Kidney glomerular epithelial cell (primary cell): ENCODE measurements at places on chromosomes 3 and 15.
A peak's percentile ranks its signal among the peaks of the same experiment; 100 is the strongest.

DNA sequence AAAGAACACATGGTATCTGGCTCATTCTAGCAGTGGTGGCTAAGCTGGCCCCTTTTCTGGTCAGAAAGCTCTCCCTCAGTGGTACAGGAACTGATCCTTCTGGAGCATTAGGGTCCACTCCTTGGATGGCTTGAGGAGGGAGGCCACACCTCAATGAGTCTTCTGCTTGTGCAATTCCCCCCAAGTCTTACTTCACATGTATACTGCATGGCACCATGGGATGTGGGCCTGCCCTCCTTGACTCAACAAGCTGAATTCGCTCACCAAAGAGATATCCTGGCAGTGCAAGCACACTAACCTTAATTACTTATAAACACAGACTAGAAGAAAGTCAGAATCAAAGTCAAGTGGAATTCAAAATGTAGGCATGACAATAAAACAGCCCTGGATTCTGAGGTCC, 133.8 kb upstream of the SLC2A2 start:
- DNase-seq, result no peak

DNA sequence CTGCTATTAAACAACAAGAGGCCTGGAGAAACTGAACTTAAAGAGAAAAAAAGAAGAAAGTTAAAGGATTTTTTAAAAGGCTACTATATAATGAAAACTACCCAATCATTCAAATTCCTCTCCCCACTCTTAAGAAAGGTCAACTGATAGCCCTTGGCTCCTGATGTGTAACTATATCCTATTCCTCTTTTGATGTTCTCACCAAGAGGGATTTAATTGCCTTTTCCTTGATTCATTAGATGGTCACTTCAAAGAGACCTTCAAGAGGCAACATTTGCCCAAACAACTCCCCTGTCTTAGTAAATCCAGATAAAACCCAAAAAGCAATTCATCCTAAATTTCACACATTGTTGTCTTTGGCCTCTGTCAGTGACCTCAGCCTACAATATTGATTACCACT, 86.0 kb downstream of the FMN1 start:
- DNase-seq, result no peak

GRCh38 chr3:25592510-25592968, 72.2 kb downstream of the TOP2B start:
- DNase-seq, result peak; percentile 66

DNA sequence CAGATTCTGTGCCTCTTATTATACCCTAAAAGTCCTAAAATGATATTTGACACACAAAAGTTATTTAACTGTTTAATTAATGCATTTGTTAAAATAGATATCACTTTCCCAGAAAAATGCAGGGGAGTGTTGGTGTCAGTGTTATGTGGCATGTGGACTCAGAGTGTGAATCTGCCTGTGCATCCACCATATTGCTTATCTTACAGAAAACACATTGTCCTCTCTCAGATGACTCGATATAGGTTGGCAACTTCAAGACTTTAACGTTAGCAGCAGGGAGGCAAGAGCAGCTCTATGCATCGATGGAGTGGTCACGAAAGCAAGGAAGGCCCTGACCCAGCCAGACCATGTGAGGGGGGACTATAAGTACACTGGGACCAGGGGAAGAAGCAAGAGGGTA, 165.4 kb upstream of the DCBLD2 start:
- DNase-seq, result no peak

DNA sequence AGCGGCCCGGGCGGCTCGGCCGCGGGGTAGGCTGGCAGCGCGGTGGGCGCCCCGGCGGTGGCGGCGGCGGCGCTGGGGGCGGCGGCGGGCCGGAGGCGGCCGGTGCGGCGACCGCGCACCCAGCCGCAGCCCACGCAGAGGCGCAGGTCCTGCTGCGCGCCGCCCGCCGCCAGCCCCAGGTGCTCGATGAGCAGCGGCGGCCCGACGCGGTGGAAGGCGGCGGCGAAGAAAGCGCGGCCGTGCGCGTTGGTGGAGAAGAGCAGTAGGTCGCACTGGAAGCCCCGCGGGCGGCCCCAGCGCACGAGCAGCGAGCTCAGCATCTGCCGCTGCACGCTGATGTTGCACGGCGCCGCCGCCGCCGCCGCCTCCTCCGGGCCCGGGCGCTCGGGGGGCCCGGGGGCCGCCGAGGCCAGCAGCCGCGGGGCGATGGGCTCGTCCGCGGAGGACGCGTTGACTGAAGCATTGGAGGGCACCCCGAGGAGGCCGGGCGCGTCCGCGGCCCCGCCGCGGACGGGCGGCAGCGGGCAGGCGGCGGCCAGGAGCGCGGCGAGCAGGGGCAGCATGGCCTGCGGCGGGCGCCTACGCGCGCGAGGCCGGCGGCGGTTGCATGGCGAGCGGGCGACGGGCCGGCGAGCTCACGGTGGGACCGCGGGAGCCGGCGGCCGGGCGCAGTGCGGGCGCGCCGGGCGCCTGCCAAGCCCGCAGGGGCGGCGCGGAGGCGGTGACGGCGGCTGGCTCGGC, 452 bp downstream of the TMEM158 start:
- no peak for DNase-seq

GRCh38 chr3:10740954-10741353, 75.1 kb upstream of the SLC6A11 start:
- DNase-seq, result no peak

DNA sequence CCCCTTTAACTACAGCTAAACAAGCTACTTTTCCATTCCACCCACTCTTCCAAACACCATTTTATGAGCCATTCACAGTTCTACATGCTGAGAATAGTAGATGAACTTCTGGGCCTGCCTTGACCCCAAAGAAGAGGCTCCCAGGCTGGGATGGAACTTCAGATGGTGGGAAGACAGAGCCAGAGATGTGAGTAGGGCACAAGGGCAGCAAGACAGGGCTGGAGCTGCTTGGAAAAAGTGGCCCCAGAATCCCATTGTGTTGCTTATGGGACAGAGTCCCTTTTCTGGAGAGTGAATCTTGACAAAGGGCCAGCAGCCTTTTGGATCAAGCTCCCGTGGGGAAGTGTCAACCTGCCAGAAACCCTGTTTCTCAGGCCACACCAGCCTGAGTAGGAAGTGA, 516.5 kb upstream of the PPP2R3A start:
- no peak for DNase-seq

DNA sequence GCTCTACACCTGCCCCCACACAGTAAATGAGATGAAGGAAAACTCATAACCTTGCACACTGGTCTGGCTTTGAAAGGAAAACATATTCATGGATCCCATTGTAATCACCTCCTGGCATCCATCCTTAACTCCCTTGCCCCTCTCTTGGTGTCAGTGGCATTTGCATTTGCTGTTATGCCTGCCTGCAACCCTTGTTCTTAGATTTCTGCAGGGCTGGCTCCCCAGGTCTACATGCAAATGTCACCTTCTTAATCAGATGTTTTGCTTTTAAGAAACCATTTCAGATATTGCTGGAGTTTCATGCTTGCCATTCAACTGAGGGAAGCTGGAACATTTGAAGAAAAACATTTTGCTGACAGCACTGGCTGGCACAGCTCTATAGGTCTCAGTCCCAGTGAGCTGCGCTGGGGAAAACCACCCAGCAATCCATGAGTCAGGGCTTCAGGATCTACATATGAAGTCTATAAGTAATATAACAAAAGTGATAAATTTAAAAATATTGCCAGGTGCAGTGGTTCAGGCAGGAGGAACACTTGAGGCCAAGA, 19.1 kb downstream of the LRRC2 start:
- DNase-seq, result no peak

DNA sequence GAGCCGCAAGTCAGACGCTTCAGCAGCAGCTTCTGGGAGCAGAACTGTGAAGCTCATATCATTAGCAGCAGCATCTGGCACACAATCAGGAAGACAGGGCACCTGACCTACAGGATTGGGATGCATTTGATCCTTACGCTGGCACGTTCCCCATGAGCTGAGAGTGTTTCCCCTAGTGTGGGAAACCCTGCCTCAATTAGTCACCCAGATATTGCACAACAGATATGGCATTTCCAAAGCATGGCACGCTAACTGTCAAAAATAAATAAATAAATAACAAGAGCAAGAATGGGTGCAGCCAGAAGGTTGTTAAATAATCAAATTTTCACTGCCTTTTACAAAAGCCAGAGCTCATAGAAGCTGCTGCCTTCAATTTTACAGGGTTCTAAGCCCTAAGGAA, 189.6 kb upstream of the THBS1 start:
- DNase-seq, result no peak

GRCh38 chr3:62553811-62554210, 180.5 kb upstream of the FEZF2 start:
- DNase-seq, result no peak

DNA sequence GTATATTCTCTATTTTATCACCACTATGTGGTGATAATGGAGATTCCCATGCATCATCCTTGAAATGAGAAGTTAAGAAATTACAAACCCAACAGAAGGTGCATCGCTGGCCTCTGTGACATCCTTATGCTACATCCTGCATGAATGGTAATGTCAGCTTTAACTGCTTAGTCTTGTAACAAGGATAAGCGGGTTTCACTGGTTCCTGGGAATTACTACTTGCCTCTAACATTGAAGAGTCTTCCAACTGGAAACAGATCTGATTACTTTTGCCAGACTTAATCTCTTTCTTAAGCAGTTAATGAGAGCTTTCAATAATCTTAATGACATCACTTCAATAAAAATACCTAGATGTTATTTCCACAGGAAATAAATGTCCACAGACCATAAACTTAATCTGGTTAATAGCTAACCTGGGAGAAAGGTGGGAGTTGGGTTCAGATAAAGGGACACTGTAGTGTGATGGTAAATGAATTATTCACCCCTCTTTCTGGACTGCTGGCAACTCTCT, 44.0 kb downstream of the FMN1 start:
- peak; percentile 46 for DNase-seq

DNA sequence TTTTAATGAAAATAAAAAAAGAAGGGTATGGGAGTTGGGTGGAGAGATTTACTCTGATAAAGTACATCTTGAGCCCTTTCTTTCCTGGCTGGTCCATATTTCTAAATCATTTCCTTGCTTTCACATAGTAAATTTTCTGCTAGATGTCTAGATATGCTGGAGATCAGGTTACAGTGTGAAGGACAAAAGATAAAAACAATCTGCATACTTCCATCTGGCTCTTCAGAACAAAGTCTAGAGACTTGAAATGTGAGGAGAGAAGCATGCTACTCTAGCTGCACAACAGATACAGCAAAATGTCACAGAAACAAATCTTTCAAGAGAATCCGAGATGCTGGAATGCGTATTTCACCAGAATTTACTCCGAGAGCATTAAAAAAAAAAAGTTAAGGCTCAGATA, 42.2 kb downstream of the FOXP1 start:
- no peak for DNase-seq

DNA sequence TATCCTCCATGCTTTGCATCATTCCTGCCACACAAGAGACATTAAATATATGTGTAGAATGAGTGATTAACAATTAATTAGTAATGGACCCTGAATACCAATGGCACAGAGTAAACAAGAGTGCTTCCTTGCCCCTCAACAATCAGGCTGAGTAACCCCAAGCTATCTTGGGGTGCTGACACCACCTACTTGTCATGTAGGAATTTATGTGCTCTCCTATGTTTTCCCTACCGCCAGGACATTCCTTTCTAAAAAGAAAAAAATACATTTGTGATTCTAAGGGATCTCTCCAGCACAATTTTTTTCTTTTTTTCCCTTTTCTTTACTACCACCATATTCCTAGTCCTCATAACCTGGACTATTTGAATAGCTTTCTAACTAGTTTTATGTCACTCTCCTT, 449.1 kb downstream of the MFSD1 start:
- no peak for DNase-seq

GRCh38 chr15:59224474-59224873, 17.8 kb downstream of the LDHAL6B start:
- no peak for DNase-seq

- no peak for DNase-seq
These were observed 928 bp downstream of the RAD18 start for GRCh38 chr3:8962226-8962861.

GRCh38 chr15:58442122-58442521, 10.3 kb downstream of the LIPC start:
- DNase-seq, result no peak

DNA sequence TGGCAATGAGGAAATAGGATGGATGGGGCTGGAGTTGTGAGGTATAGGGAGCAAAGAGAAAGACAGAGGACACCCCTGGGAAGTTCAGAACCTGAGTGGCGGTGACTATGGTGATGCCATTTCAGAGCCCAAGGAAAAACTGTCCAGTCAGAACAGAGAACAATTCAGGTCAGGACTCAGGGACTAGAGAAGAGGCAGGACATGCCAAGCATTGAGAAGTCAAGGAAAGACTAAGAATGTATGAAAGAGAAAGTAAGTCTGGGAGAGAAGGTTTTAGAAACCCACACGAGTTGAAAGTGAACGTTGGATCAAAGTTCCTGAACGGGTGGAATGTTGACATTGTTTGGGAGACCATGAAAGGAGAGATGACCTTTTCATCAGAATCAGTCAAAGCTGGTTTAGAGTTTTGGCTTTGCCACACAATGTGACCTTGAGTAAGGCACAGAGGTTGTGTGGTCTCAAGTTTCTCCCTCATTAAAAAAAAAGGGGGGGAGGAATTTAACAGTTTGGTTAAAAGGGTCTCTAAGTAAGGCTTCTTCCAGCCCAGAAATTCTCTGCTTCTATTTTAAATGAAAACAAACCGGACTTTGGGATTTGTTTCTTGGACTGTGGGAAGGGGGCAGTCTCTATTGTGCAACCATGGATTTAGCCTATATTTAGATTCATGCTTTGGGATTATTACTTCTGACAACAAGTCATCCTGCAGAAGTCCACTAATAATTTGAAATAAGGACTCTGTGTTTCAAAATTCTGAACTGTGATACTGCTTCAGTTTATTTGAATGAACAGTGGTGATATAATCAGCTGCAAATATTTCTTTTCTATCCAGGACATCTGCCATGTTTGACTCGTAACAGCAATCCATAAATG, 315.9 kb upstream of the TBL1XR1 start:
- no peak for DNase-seq

GRCh38 chr3:172101107-172101506, 61.7 kb downstream of the FNDC3B start:
- no peak for DNase-seq

DNA sequence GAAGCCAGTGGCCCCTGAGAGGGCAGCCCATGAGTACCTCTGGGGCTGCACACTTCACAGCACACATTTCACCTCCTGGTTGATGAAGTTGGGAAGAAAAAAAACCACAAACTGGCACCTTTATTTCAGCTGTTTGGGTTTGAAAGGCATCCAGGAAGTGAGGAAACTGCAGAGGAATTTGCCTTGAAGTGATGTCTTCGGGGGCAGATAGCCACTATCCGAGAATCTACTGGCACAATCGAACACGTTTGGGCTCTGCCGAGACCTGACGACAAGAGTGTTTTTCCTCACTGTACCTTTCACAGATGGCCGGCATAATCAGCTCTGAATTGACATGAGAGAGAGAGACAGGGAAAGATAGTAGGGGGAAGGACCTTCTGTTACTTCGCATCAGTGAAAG, 59.7 kb downstream of the LRIG1 start:
- DNase-seq, result peak; percentile 27

DNA sequence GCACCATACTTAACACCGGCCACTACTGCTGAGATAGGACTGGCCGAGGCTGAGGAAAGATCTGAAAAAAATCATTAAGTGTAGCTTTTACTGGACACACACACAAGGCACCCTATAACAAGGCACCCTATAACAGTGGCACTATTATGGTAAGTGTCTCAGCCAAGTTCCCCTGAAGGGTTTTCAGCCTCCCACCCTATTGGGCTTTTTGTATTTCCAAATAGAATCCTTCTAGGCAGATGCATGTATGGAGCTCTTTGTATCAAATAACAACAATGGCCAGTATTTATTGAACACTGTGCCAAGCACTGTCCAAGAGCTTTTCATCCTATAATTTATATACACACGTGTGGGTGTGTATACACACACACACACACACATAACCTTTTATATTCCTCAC, 6.7 kb upstream of the DNAJA4 start:
- DNase-seq, result no peak

GRCh38 chr3:105448338-105448982, 81.8 kb downstream of the ALCAM start:
- DNase-seq, result no peak
